Right ventricle myocardium superior (tissue), 1 donor: ENCODE measurements at places on chromosomes 13 and 19. TPM values are rescaled to one million over a fixed set of nuclear protein-coding genes. Genes with fewer than 3 reads are reported as not detected.

- peak; percentile 27 for DNase-seq
Measured at GRCh38 chr13:113835461-113836270, 28.2 kb downstream of the GAS6 start.

DNA sequence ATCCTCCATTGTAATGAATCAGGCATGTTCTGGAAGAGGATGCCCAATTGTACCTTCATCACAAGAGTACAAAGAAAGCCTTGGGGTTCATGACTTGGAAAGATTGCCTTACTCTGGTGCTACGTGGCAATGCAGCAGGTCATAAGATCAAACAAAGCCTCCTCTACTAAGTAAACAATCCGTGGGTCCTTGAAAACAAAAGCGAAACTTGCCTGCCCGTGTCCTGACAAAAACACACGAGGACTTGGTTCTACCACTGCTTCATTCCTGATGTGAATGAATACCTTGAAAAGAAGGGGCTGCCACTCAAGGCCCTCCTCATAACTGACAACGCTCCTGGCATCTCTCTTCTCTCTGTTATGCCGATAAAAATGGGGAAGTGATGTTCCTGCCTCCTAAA is 18.9 kb downstream of the ZNF563 start:
- DNase-seq: no peak

CCL25 gene
- total RNA-seq: not detected

GRCh38 chr19:45558399-45558878 is 26.2 kb downstream of the OPA3 start:
- DNase-seq: no peak
